ENCODE measurements at places on chromosomes 6 and 20. TPM values are rescaled to one million over a fixed set of nuclear protein-coding genes. Genes with fewer than 3 reads are reported as not detected.
A peak's percentile ranks its signal among the peaks of the same experiment; 100 is the strongest.

GRCh38 chr6:36033935-36034334 is 6.3 kb downstream of the MAPK14 start:
- H3K36me3 ChIP-seq = no peaks in the 10 kb centered on the region
- DNase-seq = peak; percentile 13
- H3K27me3 ChIP-seq = no peaks in the 10 kb centered on the region
- H3K27ac ChIP-seq = no peak overlapping the region
- H3K4me3 ChIP-seq = no peak overlapping the region
- peaks cover 23% of the 10 kb centered on the region for H3K4me1 ChIP-seq

DNA sequence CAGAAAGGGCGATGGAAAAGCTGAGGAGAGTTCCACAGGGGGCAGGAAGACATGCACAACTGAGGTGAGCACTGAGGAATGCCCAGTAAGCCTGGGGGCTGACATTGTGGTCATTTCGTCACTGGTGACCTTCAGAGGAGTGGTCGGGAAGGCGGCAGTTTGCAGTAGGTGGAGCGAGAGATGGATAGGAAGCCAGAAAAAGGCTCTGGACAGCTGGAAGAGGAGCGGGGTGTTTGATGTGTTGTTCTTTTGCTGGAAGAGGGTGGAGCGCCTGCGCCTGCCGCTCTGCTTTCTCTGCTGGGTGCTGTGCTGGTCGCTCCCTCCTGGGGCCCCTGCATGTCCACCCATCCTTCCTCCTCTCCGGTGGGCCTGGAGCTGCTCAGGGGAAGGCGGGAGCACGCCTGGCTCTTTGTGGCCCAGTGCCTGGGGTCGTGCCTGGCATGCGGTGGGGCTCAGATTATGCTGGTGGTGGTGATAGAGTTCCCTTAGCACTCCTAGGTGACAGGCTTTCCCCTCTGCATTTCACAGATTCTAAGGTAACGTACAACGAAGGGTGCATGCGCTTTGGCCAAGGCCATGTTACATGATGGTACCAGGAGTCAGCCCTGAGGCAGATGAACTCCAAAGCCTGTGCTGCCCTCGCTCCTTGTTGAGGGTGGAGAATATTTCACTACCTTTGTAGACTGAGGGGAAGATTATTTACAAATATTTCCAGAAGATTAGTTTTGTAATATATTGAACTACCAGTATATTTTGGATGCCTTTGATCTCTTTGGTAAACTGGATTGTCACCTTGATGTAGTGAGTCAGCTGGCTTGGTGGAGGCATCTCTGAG is 20.9 kb downstream of the ARID1B start:
- H3K27me3 ChIP-seq = no peaks in the 10 kb centered on the region
- H3K4me3 ChIP-seq = no peak overlapping the region
- H3K27ac ChIP-seq = no peak overlapping the region

DNA sequence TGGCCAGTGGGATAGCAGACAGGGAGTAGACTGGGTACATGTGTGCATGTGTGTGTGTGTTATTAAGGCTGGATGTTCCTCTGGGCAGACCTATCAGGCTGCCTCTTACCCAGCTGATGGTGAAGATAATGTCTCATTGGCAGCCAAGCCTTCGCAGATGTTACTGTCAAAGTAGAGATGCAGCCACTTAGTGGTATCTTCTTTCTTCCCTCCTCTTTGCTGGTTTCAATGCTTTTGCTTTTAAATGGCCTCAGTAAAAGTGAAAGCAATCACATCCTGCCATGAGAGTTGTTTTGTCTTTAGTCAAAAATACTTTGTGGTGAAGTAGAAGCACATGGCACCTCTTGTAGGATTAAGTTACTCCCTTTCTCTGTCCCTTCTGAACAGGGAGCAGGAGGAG is 57.5 kb downstream of the SNRNP48 start:
- no peak overlapping the region for H3K4me3 ChIP-seq
- DNase-seq = no peak
- H3K27ac ChIP-seq = no peak overlapping the region
- peaks cover 14% of the 10 kb centered on the region for H3K4me1 ChIP-seq
- no peaks in the 10 kb centered on the region for H3K36me3 ChIP-seq

The PCIF1 gene
- 14.3 TPM for total RNA-seq

The SNX3 gene
- total RNA-seq = 138 TPM
